ENCODE measurements at places on chromosomes 1 and 21.

GRCh38 chr1:17802945-17803344 lies 47.8 kb downstream of the ACTL8 start:
- no peak for DNase-seq

- DNase-seq: no peak
Observed at GRCh38 chr1:56788588-56788987, 30.6 kb downstream of the FYB2 start.

GRCh38 chr1:212625781-212626450 lies 17.4 kb downstream of the ATF3 start:
- no peak for DNase-seq

- DNase-seq: no peak
Observed at GRCh38 chr1:58405660-58406059, 140.9 kb downstream of the OMA1 start.

- no peak for DNase-seq
Observed at GRCh38 chr21:29477941-29478340, 179.2 kb downstream of the BACH1 start.
